Brain (organoid and tissue), 16 donors: ENCODE measurements at places on chromosomes 6 and 20.

DNA sequence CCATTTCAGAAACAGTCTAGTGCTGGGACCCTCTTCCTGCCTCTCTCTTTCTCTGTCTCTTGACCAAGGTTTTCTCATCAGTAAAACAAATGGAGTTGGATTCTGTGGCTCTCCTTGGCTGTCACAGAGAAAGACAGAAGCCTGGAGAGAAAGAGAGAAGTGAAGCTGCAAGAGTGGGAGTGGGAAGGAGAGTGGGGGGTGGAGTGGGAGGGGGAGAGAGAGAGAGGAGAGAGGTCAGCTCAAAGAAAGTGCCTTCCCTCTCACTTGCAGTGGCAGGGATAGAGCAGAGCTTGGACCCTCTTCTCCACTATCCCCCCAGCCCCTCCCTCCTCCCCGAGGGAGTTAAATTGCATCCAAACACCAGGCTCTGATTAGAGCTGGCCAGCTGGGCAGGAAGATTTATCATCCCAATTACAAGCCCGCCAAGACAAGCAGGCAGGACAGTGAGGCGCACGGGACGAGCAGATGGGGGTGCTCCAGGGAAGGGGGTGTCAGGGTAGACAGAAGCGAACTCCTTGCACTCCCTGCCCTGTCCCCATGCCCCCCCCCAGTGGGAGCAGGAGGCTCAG, 74.3 kb downstream of the CD40 start:
- DNase-seq: no peak

DNA sequence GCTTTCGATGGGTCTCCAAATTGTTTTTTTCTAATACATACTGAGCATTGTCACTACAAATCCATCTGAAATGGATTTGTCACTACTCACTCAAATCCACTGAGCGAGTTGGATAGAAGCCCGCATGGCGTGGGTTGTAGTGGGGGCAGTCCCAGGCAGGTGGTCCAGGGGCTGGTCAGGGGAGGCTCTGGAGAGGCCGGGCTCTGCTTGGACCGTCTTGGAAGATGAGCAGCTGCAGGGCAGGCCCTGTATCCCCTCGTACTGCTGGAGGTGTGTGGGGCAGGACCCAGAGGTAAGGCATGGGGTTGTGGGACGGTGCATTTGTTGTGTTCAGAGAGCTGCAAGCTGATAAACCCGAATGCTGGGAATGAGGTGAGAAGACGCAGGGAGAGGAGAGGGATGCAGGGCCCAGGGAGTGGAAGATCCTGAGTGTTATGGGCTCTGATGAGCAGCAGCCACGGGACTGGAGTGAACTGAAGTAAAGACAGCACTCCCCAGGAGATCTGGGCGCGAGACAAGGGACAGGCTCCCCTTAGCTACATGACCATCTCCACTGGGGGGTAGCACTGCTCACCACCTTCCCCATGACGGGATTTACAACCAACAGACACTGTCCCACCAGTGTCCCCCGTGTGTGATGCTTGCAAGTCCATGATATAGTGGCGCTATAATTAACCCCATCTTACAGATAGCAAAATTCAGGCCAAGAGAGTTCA, 45.9 kb downstream of the PSMG4 start:
- no peak for DNase-seq

DNA sequence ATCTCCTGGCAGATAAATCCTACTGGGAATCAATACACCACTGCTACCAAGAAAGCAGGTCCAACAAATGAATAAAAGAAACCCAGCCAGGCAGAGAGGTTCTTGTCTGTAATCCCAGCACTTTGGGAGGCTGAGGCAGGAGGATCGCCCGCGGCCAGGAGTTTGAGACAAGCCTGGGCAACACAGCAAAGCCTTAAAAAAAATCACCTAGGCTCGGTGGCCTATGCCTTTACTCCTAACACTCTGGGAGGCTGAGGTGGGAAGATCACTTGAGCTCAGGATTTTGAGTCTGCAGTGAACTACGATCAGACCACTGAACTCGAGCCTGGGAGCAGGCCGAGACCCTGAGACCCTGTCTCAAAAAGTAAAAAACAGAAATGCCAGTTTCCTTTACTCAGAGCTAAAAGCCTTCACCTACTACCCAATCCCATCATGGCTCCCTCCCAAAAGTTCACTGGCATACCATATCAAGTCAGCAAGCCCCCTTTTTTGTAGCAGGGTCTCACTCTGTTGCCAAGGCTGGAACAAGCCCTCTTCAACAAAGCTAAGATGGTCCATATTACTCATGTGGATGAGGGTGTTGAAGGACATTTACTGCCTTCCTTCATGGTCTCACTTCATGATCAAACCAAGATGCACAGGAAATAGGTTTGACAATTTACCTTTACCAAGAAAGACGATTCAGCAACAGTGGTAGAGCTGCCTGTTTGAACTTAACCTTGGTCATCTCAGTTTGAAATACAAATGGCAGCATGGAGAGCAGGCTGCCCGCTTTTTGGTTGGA, 5.3 kb downstream of the SNX5 start:
- DNase-seq: no peak

GRCh38 chr6:165621940-165622339, 41.1 kb downstream of the PDE10A start:
- peak; percentile 16 for DNase-seq

DNA sequence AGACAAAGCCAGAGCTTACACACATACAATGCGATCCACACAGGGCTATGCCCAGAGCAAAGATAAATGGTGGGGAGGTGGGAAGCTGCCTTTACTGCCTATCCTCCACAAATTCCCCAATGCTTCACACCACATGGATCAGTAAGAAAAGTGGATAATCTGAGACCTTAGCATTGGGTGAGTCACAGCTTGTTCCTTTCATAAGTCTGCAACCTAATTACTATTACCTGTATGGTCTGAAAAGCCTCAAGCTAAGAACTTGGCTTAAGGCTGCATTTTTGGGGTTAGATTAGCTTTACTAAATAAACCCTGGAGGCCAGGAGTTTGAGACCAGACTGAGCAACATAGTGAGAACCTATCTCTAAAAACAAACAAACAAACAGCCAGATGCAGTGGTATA, 66.0 kb upstream of the BTBD3 start:
- DNase-seq: no peak

- no peak for DNase-seq
Measured at GRCh38 chr6:31558631-31559500, 11.5 kb downstream of the NFKBIL1 start.

GRCh38 chr20:7137395-7138151, 370.1 kb downstream of the BMP2 start:
- DNase-seq: no peak

- no peak for DNase-seq
Measured at GRCh38 chr6:130368576-130368975, 2.8 kb downstream of the TMEM200A start.

- no peak for DNase-seq
Measured at GRCh38 chr20:16014436-16014835, 558.8 kb downstream of the KIF16B start.

DNA sequence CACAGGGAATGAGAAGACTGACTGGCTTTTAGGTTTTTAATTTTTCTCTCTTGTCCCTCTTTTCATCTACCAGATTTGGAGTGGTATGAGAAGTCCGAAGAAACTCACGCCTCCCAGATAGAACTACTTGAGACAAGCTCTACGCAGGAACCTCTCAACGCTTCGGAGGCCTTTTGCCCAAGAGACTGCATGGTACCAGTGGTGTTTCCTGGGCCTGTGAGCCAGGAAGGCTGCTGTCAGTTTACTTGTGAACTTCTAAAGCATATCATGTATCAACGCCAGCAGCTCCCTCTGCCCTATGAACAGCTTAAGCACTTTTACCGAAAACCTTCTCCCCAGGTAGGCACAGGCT, 644 bp downstream of the MAD2L1BP start:
- DNase-seq: no peak

GRCh38 chr6:28258877-28259777, at the start of gene NKAPL:
NKAPL (plus strand) TSS chr6:28259297; CDS start chr6:28259372, 75 bp downstream.
- DNase-seq: peak; percentile 89

GRCh38 chr6:37125774-37126492, 44.0 kb upstream of the PIM1 start:
- peak; percentile 39 for DNase-seq

DNA sequence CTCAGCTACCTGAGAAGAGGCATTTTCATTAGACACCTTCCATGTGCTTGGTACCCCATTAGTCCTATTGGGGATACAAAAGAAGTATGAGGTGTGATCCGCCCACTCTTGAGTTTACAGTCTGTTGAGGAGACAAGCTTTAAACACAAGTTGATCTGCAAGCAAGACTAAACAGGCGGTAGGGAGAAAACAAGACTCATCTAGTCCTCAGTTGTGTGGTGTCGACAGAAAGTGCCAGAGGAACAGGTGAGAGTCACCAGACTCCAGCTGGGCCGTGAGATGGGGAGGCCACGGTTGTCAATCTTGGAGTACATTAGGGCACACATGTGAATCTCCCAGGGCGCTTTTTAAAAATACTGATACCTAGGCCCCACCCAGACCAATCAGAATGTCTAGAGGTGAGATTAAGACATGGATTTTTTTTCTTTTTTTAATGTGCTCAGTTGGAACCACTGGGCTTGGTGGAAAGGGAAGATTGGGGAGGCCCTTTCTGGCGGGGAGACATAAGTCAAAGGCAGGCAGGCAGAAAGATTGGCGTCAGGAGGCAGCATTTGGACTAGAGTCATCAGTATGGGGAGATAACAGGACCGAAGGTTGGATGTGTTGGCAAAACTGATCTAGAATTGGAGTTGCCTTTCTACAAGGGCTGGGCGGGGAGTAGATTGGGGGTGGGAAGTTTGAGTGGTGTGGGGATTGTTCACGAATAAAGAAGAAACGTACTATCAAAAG, 10.4 kb downstream of the E2F3 start:
- DNase-seq: no peak

DNA sequence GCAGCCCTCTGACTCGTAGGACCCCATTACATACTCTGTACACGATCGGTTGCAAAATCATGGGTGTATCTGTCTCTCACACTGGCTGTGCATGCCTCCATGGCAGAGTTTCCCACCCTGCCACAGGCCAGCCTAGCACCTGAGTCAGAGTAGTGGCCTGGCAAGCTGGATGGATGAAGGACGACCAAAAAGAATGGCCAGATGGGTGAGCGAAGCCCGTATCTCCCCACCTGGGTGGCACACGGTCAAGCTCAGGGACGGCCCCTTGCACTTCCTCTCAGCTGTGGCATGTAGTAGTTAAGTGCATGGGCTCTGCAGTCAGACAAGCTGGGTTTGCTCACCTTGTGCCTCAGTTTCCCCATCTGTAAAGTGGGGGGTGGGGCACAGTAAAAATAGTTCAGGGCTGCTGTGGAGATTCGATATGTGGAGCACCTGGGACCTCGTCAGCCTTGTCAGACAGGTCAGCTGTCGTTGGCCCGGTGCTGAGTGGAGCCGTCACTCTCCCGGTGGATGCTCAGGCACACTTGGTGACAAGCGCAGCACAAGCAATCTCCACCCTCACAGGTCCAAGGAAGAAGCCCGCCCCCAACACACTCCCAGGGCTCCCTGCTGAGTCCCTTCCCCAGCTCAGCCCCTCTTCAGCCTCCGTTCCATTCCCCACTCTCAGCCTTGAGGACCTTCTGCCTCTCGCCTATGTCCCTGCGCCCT, 12.6 kb downstream of the CPNE5 start:
- no peak for DNase-seq

DNA sequence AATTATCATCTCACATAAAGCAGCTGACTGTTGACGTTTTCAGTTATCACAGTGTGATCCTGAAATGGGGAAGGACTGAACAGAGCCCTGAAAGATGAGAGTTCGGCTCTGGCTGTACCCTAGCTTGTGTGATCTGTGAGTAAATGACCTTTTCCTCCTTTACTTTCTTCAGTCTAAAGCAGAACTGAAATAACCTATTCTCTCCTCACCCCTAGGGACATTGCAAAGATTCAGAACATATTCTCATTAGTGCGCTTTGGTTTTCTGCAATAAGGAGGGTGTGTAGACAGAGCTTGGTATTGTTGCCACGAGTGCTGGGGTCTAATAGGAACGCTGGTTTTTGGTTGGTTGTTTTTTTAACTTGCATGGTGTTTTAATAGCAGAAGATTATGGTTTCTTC, 16.7 kb downstream of the FARS2 start:
- no peak for DNase-seq

- DNase-seq: peak; percentile 94
Measured at GRCh38 chr6:142944124-142945048, 590 bp downstream of the HIVEP2 start.

DNA sequence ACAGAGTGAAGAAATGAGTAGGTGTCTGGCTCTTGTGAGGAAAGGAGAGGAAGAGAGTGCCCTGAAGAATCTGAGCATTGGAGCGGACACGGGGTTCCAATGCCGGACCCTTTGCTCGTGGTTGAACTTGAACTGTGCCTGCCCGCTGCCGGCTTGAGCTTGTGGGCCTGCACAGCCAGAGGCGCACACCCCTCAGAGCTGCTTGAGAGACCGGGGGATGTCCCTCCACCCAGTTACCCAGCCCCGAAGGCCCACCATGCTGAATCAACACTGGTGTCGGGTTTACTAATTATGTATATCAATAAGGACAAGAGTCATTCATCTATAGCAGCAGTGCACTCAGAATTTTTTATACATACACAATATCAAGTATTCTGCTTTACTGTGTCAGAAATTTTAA, 218.3 kb upstream of the CST7 start:
- no peak for DNase-seq

DNA sequence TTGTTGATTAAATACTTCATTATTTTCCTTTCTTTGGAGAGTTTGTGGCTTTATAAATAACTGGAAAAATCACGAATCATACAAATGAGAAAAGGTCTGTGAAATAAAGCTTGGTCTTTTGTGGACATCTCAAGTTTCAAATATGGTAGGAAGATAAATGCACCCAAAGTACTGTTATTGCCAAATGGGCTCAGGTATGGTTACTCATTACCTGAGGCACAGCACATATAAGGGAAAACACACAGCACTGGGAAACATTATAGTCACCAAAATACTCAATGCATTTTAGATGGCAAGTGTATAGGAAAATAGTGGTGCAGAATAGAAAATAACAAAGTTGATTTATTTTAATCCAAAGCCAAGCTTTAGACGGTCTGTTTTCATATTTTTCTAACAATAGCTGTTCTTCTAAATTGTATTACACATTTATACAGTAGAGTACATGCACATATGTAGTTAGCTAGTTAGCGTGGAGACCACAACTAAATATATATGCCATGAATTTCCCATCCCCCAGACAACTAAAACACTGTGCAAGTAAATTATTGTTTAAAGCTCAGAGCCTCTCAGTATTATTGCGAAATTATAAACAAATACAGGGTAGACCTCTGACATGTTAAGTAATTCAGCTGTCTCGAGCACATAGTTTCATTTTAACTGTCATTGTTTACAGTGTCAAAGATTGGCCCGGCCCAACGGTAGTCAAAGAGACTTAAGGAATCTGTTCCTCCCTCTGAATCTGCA, 336.0 kb downstream of the SYNE1 start:
- peak; percentile 4 for DNase-seq

GRCh38 chr6:163398815-163399214, 15.7 kb upstream of the QKI start:
- no peak for DNase-seq

DNA sequence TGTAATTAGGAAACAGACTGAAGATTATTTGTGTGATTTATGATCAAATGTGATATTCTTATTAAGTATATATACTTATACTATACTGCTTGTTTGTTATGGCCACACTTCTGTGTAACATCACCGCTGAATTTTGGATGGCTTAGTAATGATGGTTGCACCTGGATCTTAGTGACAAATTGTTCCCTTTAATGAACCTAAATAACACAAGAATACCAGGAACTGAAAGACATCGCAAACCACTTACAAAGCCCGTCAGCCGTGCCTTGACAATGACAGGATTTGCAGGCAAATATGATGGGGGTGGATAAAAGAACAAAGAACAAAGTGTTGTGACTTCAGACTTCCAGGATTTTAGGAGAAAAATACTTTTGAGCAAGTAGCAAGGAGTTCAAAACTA, 67.1 kb downstream of the LAMP5 start:
- no peak for DNase-seq
